ENCODE measurements at places on chromosomes 6 and 20. TPM values are rescaled to one million over a fixed set of nuclear protein-coding genes. Genes with fewer than 3 reads are reported as not detected.

GRCh38 chr6:8839626-8840025 lies 404.3 kb upstream of the SLC35B3 start:
- 0 out of 2 replicates have a peak, but pooled peaks cover 4% of the 10 kb centered on the region for H3K27me3 ChIP-seq
- H3K4me3 ChIP-seq = no peak overlapping the region
- no peaks in the 10 kb centered on the region for H3K4me1 ChIP-seq
- H3K36me3 ChIP-seq = no peaks in the 10 kb centered on the region
- no peak for DNase-seq
- H3K27ac ChIP-seq = no peak overlapping the region

- DNase-seq = no peak
- no peaks in the 10 kb centered on the region for H3K36me3 ChIP-seq
- H3K4me3 ChIP-seq = no peak overlapping the region
- no peaks in the 10 kb centered on the region for H3K27me3 ChIP-seq
- H3K4me1 ChIP-seq = peaks cover 24% of the 10 kb centered on the region
Measured at GRCh38 chr6:157270308-157270707, 53.0 kb downstream of the TMEM242 start.

DNA sequence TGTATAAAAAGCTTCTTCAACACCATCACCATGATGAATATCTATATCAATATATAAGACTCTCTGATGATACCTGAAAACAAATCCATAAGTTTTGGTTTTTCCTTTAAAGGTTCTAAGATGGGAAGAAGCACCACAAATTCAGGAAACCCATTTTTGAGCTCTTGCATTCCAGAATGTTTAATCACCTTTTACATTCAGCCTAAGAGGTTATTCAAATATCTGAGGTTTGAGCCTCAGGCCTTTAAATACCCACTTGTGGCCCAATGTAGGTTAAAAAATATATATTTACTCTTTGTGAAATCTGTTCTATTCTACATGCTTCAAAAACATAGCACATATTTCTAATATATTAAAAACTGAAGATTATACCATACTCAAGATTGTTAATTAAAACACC lies 17.6 kb downstream of the HDAC2 start:
- H3K4me3 ChIP-seq = no peak overlapping the region
- H3K27ac ChIP-seq = no peak overlapping the region
- no peaks in the 10 kb centered on the region for H3K27me3 ChIP-seq

DNA sequence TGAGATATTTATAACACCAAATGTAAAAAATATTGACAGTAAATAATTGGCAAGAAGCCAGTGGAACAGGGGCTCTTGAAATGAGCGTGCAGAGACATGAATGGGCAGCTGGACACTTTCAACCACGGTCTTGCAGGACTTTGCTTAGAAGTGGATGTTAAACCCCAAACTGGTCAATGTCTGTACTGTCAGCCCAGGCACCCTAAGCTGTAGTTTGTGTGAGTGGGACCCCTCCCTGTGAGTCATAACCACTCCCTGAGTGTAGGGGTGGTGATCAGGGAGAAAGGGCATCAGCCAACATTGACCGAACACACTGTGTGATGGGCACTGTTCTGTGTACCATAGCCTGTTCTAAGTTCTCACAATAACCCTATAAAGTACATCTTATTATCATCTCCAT lies 108.6 kb downstream of the FIG4 start:
- DNase-seq = no peak
- no peaks in the 10 kb centered on the region for H3K4me1 ChIP-seq
- H3K4me3 ChIP-seq = no peak overlapping the region

GRCh38 chr20:14491436-14491835 lies 154.0 kb upstream of the FLRT3 start:
- no peak overlapping the region for H3K4me3 ChIP-seq
- no peak for DNase-seq
- H3K27me3 ChIP-seq = no peaks in the 10 kb centered on the region
- H3K4me1 ChIP-seq = no peaks in the 10 kb centered on the region
- no peaks in the 10 kb centered on the region for H3K36me3 ChIP-seq
- no peak overlapping the region for H3K27ac ChIP-seq

DNA sequence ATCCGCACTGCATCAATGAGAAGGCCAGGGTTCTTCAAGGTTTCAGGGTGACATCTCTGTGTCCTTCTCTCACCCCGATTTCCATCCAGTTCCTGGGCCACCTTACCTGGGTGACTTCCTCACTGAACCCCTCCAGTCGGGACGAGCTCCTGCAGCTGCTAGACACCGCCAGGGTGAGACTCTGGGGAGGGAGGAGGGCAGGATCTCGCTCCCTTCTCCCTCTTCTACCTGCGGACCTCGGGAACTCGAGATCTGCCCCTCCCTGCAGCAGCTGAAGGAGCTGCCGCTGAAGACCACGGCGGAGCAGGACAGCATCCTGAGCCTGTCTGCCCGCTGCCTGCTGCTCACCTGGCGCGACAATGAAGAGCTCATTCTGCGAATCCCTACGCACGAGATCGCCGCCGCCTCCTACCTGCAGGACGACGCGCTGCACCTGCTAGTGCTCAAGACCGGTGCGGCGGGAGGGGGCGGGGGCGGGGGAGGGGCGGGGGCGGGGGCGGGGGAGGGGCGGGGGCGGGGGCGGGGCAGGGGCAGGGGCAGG lies 7.5 kb downstream of the CCM2L start:
- peak; percentile 79 for DNase-seq
- H3K36me3 ChIP-seq = no peaks in the 10 kb centered on the region
- H3K27ac ChIP-seq = no peak overlapping the region
- H3K4me3 ChIP-seq = peak overlapping the region; percentile 55
- peaks cover 9% of the 10 kb centered on the region for H3K4me1 ChIP-seq

DNA sequence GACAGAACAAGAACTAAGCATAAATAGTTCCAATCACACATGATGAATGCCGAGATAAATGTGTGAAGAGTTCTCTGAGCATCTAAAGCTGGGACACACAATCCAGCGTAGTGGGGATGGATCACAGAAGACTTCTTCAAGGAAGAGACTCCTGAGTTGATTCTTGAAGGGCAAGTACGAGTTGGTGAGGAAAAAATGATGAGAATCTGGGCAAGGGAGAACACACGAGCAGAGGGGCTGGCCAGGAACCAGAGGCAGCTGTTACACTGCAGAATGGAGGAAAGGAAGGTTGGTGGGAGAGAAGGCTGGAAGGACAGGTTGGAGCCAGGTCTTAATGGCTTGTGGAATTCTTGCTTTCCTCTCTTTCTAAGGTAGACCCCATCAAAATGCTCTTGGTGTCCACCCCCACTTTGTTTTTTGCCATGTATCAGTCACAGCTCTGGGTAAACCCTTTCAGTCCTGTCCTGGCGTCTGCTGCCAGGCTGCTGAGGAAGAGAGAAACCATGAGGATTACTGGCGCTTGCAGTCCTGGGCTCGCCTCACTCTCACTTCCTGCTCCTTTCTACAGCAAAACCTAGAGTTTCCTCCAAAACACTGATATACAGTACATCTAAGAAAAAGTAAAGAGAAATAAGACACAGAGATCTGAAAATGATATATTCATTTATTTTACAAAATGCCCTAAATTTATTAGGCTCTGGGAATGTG lies 127.6 kb upstream of the FAM184A start:
- H3K27ac ChIP-seq = no peak overlapping the region
- H3K4me3 ChIP-seq = no peak overlapping the region
- no peaks in the 10 kb centered on the region for H3K27me3 ChIP-seq
- H3K36me3 ChIP-seq = peaks cover 6% of the 10 kb centered on the region
- no peak for DNase-seq
- H3K4me1 ChIP-seq = peaks cover 32% of the 10 kb centered on the region

DNA sequence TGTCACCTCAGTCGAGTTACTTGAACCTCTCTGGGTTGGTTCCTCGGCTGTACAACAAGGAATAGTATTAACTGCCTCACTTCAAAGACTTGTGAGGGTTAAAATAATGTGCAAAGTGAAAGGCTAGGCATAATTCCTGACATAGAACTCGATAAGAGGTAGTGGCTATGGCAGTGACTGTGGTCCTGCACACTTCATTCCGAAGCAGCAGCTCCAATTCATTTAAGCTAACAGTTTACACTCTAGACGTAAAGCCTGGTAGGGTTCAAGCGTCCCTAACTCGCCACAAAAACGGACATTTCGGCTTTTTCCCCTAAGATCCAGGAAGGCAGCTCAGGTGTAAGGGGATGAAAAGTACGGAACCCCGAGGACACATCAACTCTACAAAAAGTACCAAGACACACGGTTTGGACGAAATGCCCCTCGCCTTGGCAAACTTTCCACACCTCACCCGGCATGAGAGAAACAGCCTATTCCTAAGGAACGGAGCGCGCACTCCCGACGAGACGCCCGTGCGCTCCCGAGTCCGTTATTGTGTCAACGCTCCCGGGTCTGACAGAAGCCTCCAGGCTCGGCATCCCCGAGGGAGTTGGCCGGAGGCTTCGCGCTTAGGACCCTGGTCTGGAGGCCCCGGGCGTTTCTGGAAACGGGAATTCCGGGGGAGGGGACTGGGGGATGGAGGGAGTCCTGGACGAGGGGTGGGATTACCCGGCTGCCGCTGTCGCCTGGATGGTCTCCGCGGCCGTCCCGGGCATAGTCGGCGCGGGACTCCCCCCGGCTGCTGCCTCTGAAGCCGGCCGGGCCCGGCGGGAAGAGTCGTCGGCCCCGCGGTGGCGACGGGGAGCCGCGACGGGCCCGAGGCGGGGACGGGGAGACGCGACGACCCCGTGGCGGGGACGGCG lies 937 bp downstream of the ZNF318 start:
- peak overlapping the region; percentile 74 for H3K4me3 ChIP-seq
- H3K36me3 ChIP-seq = no peaks in the 10 kb centered on the region
- peak overlapping the region; percentile 82 for H3K27ac ChIP-seq

DNA sequence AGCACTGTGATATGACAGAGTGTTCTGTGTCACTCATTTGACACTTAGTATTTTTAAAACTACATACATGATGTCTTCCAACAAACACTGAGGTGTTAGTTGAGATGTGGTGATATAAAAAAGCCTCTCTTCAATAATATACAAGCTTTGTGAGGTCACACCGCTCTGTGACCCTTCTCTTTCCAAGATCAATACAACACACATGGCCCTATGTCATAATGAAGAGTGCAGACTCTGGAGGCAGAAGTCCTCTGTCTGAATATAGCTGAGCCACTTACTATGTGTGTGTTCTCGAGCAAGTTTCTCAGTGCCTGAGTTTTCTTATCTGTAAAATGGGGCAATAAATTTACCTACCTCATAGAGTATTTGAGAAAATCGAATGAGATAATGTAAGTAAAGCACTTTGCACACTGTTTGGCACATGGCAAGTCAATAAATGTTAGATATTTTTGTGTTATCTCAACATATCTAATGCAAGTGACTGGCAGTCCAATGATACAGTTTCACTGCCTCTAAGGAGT lies 499.0 kb upstream of the MARCKS start:
- H3K27ac ChIP-seq = no peak overlapping the region
- no peak overlapping the region for H3K4me3 ChIP-seq
- no peaks in the 10 kb centered on the region for H3K36me3 ChIP-seq

- H3K27me3 ChIP-seq = no peaks in the 10 kb centered on the region
- no peaks in the 10 kb centered on the region for H3K4me1 ChIP-seq
- no peaks in the 10 kb centered on the region for H3K36me3 ChIP-seq
- H3K27ac ChIP-seq = no peak overlapping the region
Measured at GRCh38 chr20:61437280-61438206, 185.5 kb downstream of the CDH4 start.

DNA sequence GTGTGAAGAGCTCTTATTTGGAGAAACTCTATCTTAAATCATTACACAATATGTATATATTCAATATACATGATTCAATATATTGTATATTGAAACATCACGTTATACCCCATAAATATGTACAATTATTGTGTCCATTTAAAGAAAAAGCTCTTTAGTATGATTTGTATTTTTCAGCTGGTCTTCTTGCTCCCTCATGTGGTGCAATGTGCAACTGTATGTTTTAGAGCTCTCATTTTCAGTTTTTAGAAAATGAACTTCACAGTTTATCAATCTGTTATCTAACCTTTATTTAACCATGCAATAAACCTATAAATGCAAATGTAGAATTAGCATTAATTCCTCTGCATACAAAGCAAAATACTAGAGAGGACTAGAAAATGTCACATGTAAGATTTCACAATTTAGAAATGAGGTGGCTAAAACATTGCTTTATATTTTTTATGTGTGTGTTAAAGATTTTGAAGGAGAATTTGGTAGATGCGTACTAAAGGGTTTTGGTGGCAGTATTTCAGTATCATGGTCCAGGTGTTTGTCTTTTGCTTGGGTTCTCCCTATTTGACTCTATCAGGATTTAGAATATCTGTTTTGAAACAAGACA lies 167.1 kb downstream of the PHF3 start:
- H3K27ac ChIP-seq = no peak overlapping the region
- DNase-seq = no peak
- H3K36me3 ChIP-seq = no peaks in the 10 kb centered on the region
- no peak overlapping the region for H3K4me3 ChIP-seq

DNA sequence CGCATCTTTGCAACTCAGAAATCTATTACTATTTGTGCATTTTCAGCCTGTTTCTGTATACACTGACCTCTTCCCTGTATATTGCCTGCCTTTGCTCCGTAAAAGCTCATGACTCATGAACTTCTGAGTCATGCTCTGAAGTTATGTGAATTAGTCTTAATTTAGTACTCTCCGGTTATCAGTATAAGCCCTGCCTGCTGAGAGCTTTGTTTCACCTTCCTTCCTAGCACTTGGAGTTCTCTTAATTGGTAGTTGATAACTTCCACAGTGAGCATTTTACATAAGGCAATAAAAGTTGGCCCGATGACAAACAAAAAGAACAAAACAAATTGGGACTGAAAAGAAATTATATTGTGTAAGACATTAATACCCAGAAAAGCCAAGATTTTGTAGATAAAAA lies 231.4 kb downstream of the GJA1 start:
- H3K27ac ChIP-seq = peak overlapping the region; percentile 16
- peak; percentile 60 for DNase-seq

- no peak for DNase-seq
- no peaks in the 10 kb centered on the region for H3K36me3 ChIP-seq
- no peak overlapping the region for H3K27ac ChIP-seq
- no peak overlapping the region for H3K4me3 ChIP-seq
- H3K4me1 ChIP-seq = no peaks in the 10 kb centered on the region
Measured at GRCh38 chr20:25344634-25345033, 46.0 kb downstream of the ABHD12 start.

DNA sequence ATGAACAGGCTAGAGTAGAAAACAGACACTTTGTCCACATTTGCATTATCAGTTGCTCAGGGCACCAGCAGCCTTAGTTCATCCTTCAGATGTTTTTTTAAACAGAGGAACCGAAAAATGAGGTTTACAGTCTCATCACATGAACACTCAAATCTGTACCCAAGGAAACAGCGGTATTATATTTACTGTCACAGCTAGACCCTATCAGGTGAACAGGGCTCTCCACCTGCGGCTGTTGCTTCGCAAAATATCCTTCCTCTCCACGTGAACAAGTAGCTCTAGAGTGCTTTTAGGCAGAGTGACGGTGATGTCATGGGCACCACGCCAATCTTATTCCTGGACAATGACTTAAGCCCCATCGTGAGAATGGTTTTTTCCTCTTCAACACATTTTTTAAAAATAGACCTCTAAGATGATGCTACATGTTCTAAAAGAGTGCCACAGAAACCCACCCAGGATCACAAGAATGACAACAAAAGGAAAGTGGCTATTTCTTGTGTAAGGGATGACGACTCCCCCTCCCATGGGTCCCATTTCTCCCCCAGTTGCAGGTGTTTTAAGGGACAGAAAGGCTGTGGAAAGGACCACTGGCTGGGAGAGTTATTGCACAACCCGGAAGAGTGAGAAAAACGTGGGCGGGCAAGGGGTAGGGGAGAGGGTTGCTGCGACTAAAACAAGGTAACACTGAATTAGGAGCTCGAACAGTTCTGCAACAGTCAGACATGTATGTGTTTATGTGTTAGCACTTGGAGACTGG lies 77.7 kb downstream of the EFHC1 start:
- H3K4me3 ChIP-seq = no peak overlapping the region
- peaks cover 3% of the 10 kb centered on the region for H3K36me3 ChIP-seq
- H3K4me1 ChIP-seq = peaks cover 5% of the 10 kb centered on the region

Gene AIG1
- total RNA-seq = 51.1 TPM

Gene KCNK5
- 9.5 TPM for total RNA-seq

Gene PDYN
- not detected for total RNA-seq

Gene ARHGAP40
- 3.4 TPM for total RNA-seq

Gene TGM3
- not detected for total RNA-seq

Gene WDR46
- 90.6 TPM for total RNA-seq

Data from HCT116 (cell line).